ENCODE measurements at places on chromosomes 4 and X.
A peak's percentile ranks its signal among the peaks of the same experiment; 100 is the strongest.

DNA sequence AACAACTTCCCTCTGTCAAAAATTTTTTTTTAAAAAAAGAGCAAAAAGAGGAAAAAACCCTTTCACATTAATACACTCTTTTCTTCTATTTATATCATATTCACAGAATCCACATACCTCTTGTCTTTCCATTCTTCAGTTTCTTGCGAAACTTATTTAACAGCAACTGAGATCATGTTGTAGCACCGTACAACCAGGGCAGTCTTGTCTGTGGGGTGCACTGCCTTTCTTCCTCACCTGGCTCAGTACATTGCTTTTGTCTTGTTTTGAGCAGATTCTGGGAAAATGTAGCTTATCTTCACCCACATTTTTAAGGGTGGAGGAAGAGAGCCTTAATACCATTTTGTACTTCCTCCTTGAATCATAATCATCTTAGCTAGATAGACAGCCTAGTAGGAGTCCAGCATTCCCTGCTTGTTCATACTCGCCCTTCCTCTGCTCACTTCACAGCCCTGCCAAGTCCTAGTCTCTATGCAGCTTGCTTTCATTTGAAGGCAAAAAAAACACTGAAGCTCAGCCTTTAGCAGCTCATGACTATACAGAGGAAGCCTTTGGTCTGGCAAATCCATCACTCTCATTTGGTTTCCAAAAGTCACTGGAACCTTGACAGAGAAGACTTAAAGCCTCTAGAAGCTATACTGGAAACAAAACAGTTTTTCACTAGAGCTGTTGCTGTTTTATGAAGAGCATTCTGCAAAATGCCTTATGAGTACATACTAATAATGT lies 140.6 kb upstream of the BANK1 start:
- DNase-seq: no peak

- peak; percentile 36 for DNase-seq
Observed at GRCh38 chr4:139167774-139168444, 9.1 kb downstream of the ELF2 start.

DNA sequence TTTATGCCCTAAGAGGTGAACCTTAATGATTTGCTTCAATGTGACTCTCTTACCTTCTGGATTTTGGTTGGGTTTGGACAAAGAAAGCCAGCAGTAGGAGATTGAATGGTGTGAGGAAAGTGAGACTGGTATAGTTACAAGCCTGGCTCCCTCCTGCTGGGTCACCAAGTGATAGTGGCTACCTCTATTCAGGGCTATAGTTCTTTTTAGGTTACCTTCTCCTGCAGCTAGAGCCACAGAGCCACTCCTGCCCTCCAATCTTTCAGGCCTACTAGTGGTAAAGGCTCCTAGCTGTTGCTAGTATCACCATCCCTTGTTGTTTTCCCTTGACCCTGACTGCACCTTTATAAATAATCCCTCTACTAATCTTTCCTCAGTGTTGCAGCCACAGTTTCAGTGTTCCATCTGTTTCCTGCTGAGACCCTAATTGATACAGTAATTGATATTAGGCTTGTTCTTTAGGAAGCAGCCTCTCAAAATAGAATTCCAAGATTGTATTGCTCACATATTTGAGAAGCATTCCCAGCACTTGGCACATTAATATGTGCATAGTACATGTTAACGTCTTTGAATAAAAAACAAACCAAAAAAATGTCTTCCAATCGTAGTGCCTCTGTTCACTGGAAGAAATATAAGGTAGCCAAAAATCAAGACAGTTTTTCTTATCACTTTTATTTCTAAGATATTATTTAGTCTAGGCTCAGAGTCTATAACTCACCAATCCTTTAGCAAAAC lies 82.3 kb downstream of the SRPX start:
- DNase-seq: no peak

DNA sequence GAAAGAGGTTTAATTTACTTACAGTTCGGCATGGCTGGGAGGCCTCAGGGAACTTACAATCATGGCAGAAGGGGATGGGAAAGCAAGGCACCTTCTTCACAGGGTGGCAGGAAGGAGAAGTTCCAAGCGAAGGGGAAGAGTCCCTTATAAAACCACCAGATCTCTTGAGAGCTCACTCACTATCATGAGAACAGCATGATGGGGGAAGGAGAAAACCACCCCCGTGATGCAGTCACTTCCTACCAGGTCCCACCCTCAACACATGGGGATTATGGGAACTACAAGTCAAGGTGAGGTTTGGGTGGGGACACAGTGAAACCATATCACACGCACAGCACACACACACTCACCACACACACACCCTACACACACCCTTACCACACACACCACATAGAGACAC lies 104.3 kb downstream of the DCTD start:
- no peak for DNase-seq

DNA sequence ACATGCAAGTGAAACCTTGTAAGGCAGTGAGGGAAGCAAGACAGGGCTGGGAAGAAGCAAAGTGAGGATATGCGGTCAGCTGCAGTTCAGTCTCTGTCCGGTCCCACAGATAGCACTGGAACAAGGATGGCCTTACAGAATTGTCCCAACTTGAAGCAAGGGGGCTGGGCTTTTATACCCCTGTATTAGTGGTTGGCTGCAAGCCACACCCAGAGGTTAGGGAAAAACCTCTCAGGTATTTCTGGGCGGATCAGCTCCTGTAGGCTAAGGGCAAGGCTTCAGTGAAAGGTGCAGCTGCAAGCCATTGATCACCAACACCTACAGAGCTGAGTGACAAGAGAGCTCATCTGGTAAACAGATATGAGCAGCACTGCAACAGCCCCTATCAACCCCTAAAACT lies 89.0 kb downstream of the KDR start:
- no peak for DNase-seq

DNA sequence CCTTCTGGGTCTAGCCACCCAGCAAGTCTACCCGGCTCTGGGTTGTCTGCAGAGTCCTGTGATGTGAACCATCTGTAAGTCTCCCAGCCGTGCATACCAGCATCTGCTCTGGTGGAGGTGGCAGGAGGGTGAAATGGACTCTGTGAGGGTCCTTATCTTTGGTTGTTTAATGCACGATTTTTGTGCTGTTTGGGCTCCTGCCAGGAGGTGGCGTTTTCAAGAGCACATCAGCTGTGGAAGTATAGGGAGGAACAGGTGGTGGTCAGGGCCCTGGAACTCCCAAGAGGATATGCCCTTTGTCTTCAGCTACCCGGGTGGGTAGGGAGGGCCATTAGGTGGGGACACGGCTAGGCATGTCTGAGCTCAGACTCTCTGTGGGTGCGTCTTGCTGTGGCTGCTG lies 66.5 kb upstream of the ZFP42 start:
- DNase-seq: no peak

DNA sequence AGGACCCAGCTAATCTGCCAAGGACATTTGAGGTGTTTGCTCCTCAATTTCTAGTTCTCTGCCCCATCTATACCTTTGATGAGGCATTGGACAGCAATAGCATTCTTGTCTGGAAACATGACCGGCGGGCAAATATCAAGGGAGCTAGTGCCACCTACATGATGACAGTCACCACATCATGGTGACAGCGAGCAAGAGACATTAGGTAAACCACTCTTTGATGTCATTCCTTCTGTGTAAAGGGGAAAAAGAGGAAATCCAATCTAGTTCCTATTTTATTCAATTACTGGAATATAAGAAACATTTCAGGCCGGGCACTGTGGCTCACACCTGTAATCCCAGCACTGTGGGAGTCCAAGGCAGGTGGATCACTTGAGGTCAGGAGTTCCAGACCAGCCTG lies 20.7 kb upstream of the IL13RA1 start:
- no peak for DNase-seq

All from GM12865 (cell line).